ENCODE measurements at places on chromosomes 1 and 21.

GRCh38 chr21:29641635-29642550, 297.9 kb downstream of the GRIK1 start:
- no peak for DNase-seq

- DNase-seq = no peak
These were observed 111.0 kb downstream of the PGBD5 start for GRCh38 chr1:230315099-230315498.

- DNase-seq = no peak
These were observed 151.3 kb downstream of the CLIC6 start for GRCh38 chr21:34820051-34820450.

DNA sequence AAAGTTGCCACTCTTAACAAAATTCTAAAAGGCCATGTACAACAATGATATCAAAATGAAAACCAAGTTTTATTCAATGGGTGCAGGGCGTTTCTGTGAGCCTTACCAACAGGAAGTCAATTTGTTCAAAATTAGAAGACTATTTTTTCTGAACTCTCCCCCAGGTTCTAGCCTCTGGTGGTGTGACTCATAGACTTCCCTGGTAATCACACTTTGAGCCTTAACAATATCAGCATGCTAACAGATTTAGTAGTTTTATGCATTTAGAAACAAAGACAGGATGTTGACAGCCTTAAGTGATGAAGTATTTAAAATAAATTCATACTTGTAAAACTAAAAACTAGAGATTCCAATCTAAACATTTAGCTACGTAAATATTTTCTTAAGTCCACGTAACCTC, 88.4 kb downstream of the LRRC8C start:
- peak; percentile 36 for DNase-seq

DNA sequence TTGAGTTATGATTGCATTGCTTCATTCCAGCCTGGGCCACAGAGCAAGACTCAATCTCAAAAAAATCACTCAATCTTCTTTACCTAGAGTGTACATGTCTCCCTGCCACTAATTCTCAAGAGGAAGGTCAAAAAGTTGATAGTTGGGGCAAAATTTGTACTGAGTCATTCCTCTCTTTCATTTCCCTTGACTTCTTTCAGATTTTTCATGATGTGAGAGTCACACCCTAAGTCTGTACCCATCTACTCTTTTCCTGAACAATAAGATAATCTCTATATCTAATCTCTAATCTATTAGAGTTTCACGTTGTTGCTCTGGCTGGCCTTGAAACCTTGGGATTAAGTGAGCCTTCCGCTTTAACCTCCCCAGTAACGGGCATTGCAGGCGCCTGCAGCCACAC, 1.1 kb upstream of the BRDT start:
- no peak for DNase-seq

DNA sequence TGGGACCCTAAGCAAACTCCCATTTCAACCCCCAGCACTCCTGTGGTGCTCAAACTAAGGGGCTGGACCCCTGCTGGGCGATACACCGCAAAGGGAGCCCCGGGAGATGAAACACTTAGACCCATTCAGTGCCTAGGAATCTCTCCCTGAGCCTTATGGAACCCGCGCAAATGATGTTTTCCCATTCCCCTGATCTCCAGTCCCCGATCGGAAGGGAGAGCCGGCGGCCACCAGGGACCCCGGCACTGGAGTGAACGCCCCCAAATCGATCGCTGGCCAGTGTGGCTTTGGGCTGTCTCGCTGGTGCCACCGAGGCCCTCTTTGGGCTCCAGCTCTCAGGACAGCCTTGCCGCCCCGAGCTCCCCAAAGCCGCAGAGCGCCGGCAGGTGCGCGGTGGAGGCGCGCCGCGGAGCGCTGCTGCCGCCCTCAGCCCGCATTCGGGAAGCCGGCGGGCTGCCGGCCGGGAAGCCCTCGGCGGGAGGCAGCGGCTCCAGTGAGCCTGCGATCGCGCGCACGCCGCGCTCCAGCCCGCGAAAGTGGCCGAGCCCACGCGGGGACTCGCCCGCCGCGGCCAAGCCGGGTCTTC, 1.1 kb downstream of the PLXNA2 start:
- DNase-seq = peak; percentile 36

DNA sequence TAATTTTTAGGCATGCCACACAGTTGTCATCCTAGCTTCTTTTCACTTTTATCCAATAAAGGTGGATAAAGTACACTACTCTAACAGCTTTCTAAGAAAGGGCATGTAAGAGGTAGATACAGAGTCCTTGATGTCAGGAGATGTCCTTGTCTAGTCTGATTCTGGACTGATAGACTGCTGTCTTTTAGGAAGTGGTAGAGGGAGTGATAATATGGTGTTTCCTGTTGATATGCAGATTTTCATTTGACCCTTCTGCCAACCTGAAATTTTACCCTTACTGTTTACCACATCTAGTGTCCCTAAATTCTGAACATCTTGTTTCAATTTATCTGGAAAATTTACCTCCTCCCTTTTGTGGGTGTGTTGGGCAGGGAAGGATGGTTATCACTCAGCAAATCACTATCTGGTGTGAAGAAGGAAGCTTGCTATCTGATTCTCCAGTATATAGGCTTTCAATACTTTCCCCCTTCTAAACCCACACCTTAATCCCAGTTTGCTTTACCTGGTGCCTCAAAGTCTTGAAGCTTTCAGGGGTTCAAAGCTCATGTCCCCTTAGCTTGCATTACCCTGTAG, 354.9 kb upstream of the SNX7 start:
- no peak for DNase-seq

GRCh38 chr1:101185421-101185820, 51.4 kb upstream of the S1PR1 start:
- DNase-seq = no peak

DNA sequence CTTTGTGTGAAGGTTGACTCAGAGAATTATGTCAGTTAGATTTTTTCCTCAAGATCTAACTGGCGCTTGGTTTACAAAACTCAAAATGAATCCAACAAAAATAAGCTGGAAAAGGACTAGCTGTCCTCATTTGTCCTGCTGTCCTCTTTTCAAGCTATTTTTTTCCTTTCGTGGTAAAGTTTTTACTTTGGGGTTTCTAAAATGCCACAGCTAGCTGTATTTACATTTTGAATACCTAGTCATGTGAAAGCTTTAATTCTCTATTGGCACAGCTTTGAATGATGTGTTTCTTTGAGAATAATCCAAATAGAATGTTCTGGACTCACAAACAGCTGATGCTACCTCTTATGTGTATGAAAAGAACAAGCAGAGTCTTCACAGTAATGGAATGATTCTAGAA, 673.6 kb upstream of the NR5A2 start:
- no peak for DNase-seq

GRCh38 chr1:86938450-86938849, 24.0 kb downstream of the HS2ST1 start:
- no peak for DNase-seq

- peak; percentile 29 for DNase-seq
These were observed 96.2 kb downstream of the RGS2 start for GRCh38 chr1:192905049-192905448.

DNA sequence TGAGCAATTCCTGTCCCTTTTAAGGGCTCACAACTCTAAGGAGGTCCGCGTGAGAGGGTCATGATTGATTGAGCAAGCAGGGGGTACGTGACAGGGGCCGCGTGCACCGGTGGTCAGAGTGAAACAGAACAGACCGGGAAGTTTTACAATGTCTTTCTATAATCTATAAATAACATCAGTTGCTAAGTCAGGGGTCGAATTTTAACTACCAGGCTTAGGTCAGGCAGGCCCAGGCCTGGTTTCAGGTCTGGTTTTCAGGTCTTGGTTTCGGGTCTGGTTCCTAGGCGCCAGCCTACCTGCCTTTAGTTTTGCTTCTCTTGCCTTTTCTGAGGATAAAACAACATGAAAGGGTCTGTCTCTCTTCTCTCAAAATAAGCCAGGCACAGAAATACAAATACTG, 476.0 kb upstream of the CAMK1G start:
- DNase-seq = no peak

- DNase-seq = no peak
These were observed 59.5 kb downstream of the CDK18 start for GRCh38 chr1:205563927-205564441.

GRCh38 chr21:24714646-24715200, 892.6 kb downstream of the MRPL39 start:
- no peak for DNase-seq

- DNase-seq = no peak
These were observed 52.4 kb downstream of the AK4 start for GRCh38 chr1:65200411-65200810.

DNA sequence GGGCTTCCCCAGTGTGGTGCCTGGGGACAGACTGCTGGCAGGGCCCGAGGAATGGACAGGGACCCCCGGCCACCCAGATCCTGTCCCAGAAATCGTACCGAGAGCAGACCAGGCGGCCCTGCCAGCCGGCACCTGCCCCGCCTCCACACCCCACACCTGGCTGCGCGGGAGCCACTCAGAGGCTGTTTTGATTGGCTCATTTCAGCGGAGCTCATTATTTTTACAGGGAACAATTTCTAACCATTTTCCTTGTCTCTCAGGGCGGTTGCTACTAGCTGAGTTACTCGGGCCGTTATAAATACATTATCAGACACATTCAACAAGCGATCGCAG, 39.3 kb upstream of the AJAP1 start:
- DNase-seq = no peak

DNA sequence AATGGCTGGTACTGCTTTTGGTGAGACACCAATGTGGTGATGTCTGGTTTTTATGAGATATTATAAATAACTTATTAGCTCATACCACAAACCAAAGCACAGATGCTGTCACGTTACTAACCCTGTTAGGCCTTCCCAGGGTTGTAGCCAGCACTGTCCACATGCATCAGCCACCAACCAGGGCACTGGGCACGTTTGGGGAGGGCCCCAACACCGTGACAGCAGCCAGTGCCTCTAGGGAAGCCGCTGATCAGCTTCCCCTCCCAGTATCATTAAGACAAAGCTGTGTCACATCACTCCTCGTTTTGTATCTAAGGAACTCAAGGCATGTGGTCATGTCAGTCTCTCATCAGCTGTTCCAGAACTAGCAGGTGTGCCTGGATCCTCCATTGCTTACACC, 13.9 kb downstream of the URB1 start:
- DNase-seq = no peak

DNA sequence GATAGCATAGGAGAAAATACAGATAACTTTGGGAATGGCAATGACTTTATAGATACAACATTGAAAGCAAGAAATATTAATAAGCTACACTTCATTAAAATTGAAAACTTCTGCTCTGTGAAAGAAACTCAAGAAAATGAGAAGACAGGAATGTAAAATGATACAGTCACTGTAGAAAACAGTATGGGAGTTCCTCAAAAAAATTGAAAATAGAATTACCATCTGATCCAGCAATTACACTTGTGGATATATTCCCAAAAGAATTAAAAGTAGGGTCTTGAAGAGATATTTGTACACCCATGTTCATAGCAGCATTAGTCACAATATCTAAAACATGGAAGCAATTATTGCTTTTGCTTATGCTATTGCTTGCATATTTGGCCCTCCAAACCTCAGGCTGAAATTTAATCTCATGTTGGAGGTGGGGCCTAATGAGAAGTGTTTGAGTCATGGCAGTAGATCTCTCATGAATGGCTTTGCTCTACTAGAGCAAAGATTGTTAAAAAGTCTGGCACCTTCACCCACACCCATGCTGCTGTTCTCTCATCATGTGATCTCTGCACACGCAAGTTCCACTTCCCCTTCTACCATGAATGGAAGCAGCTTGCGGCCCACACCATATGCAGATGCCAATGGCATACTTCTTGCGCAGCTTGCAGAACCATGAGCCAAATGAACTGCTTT, 15.3 kb upstream of the AHCYL1 start:
- no peak for DNase-seq

GRCh38 chr1:152188673-152189591, 29.9 kb upstream of the RPTN start:
- peak; percentile 77 for DNase-seq

GRCh38 chr1:155622191-155622590, 12.2 kb downstream of the MSTO1 start:
- peak; percentile 37 for DNase-seq

GRCh38 chr1:208597571-208597970, 353.4 kb upstream of the PLXNA2 start:
- no peak for DNase-seq

DNA sequence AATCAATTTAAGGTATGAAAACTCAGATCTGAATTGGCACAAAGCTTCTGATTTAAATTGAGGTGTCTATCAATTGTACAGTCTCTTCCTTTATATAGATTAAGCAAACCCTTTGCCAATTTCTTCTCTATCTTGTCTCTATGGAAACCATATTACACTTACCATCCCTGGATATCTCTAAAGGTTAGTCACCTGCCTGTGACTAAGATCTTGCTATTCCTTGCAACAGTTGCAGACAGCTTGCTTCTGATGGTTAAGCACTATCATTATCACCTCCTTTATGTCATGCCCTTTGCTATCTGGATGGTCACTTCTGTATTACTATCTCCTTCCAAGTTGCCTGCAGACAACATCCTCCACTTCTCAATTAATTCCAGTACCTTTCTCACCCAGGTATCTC, 998.6 kb upstream of the B3GALT2 start:
- no peak for DNase-seq

- no peak for DNase-seq
These were observed 840.4 kb downstream of the USP25 start for GRCh38 chr21:16570171-16570570.

GRCh38 chr1:39408641-39409054, 82.8 kb upstream of the BMP8A start:
- peak; percentile 91 for DNase-seq

- no peak for DNase-seq
These were observed 44.0 kb downstream of the IGSF21 start for GRCh38 chr1:18151436-18152122.

- peak; percentile 38 for DNase-seq
These were observed 51.7 kb upstream of the DUSP10 start for GRCh38 chr1:221793439-221794078.

DNA sequence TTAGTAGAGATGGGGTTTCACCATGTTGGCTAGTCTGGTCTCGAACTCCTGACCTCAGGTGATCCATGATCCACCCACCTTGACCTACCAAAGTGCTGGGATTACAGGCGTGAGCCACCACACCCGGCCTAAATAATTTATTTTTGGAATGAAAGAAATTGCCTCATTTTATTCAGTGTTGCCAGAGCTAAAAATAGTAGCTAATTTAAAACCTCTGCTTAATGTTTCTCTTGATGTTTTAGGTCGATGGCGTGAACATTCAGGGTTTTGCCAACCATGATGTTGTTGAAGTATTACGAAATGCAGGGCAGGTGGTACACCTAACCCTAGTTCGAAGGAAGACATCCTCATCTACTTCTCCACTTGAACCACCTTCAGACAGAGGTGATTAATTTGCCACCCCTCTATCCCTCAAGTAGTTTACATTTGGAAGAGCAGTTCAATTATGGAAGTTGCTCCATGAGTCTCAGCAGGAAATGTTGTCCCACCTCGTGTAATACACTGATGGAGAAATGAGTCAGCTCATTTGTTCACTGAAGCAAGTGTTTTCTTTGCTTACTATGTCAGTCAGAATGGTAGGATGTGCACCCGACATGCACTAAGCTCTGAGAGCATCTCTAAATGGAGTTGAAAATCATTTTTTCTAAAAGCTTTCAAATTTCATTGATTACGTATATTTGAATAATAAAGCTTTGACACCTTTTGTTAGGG, 54.9 kb downstream of the PATJ start:
- DNase-seq = no peak
